Cerebellar nuclear complex (tissue), 1 donor: ENCODE measurements at places on chromosomes 1 and 21.

GRCh38 chr1:115685029-115685705 is 43.4 kb downstream of the VANGL1 start:
- no peak for DNase-seq

- no peak for DNase-seq
Observed at GRCh38 chr1:25056536-25056935, 126.5 kb upstream of the RUNX3 start.

- DNase-seq = no peak
Observed at GRCh38 chr1:216456682-216457081, 33.4 kb upstream of the USH2A start.

DNA sequence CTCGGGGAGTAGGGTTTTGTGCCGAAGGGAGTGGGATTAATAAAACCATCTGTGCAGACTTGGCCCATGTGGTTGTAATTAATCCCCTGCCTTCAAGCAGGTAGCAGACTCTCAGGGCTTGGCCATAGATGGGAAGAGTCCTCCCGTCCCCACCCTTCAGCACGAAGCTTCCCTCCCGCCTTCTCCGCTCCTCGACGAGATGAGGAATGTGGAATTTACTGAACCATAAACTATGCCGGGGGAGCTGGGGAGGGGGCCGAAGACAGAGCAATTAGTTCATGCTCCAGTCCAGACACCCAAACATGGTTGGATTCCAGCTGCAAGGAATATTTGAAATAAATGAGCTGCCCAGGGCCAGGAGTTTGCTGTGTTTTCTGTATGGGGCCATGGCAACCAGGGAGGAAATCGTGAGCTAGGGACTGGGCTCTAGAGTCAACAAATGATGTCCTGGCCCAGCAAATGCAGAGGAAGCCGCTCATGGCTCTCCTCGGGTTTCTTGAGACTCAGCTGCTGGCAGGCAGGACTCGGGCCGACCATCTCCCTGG is 78.8 kb downstream of the SPSB1 start:
- no peak for DNase-seq
